ENCODE measurements at places on chromosomes 6 and 20. TPM values are rescaled to one million over a fixed set of nuclear protein-coding genes. Genes with fewer than 3 reads are reported as not detected.

Gene PCSK2
- total RNA-seq: not detected

Gene TUBB2A
- 24.1 TPM for total RNA-seq

Gene LINC00237
- not detected for total RNA-seq

Gene TP53TG5
- not detected for total RNA-seq

DNA sequence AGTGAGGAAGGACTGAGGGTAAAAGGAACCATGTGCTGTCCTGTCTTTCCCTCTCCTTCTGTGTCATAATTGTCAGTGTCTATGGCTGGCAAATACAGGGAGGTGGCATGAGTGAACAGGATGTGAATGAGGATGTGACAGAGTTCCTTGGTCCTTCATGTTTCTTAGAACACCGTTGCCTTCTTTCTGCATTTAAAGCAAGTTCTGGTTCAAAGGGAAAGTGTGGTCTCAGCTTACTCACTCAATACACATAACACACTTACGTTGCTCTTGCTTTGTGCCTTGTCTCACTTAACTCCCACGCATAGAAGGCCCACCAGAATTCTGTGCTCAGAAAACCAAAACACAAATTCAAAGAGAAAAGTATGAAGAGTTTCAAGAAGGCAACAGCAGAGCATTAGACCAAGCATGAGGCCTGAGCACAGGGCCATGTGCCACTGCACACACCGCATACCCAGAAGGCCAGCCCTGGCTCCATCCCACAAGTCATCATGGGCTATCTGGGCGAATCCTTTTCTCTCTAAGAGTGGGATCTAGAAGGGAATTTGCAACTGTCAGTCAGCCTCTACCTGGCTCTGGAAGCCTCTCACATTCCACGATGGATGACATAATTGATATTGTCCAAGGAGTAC lies 38.9 kb upstream of the SAYSD1 start:
- DNase-seq: no peak
- no peaks in the 10 kb centered on the region for H3K36me3 ChIP-seq
- no peak overlapping the region for H3K27ac ChIP-seq
- no peak overlapping the region for H3K4me3 ChIP-seq
- peaks cover 12% of the 10 kb centered on the region for H3K27me3 ChIP-seq
- H3K4me1 ChIP-seq: no peaks in the 10 kb centered on the region

DNA sequence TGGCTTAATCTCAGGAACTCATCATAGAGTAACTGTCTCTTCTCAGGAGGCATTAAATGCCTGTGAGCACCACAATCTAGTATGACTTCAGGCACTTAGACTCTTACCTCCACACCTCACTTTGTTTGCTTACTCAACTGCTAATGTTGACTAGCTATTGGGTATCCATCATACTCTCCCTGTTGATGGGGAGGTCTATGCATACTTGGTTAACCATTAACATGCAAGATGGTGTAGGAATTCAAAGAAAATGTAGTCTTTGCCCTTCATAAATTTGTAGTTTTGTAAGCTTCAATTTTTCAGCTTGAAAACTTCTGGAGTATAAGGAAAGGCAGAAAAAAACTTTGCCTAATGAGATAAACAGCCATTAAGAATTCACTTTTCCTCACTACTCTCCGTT lies 501.0 kb upstream of the MARCKS start:
- H3K36me3 ChIP-seq: no peaks in the 10 kb centered on the region
- H3K27me3 ChIP-seq: no peaks in the 10 kb centered on the region
- H3K4me3 ChIP-seq: no peak overlapping the region
- no peak for DNase-seq

GRCh38 chr6:73258721-73259120 lies 4.3 kb downstream of the KHDC1 start:
- H3K27ac ChIP-seq: no peak overlapping the region
- H3K36me3 ChIP-seq: no peaks in the 10 kb centered on the region
- peaks cover 5% of the 10 kb centered on the region for H3K4me1 ChIP-seq
- no peak for DNase-seq
- H3K27me3 ChIP-seq: no peaks in the 10 kb centered on the region

DNA sequence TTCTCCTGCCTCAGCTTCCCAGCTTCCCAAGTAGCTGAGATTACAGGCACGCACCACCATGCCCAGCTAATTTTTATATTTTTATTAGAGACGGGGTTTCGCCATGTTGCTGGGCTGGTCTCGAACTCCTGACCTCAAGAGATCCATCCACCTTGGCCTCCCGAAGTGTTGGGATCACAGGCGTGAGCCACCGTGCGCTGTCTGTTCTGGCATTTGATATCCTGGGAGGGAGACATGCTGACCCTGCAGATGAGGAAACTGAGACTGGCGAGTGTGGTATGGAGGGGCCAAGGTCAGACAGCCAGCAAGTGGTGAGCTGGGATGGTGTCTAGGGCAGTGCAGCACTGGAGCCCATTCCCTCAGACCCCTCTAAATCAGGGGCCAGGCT lies 44.6 kb downstream of the SRC start:
- no peaks in the 10 kb centered on the region for H3K4me1 ChIP-seq
- no peak overlapping the region for H3K4me3 ChIP-seq
- no peak for DNase-seq
- H3K27ac ChIP-seq: no peak overlapping the region
- H3K36me3 ChIP-seq: no peaks in the 10 kb centered on the region

DNA sequence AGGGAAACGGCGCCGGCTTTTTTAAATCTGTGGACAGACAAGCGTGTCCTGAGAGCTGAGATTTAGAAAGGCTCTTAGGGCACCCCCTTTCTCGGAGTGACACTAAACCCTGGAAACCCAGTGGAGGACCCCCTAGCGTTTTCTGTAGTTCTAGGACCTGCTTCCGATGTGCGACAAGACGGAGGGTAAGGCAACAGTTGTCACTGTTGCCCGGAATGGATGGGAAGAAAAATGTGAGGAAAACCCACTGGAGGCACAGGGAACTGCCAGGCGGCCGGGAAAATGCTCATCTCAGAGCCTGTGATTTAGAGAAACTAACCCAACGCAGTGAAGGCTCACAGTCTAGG lies 551 bp upstream of the ATP5F1E start:
- no peaks in the 10 kb centered on the region for H3K36me3 ChIP-seq
- DNase-seq: no peak
- peak overlapping the region; percentile 88 for H3K4me3 ChIP-seq

- H3K4me3 ChIP-seq: no peak overlapping the region
- H3K4me1 ChIP-seq: no peaks in the 10 kb centered on the region
- H3K27me3 ChIP-seq: no peaks in the 10 kb centered on the region
- no peaks in the 10 kb centered on the region for H3K36me3 ChIP-seq
- no peak for DNase-seq
Observed at GRCh38 chr6:83769413-83769812, 60.5 kb upstream of the SNAP91 start.

DNA sequence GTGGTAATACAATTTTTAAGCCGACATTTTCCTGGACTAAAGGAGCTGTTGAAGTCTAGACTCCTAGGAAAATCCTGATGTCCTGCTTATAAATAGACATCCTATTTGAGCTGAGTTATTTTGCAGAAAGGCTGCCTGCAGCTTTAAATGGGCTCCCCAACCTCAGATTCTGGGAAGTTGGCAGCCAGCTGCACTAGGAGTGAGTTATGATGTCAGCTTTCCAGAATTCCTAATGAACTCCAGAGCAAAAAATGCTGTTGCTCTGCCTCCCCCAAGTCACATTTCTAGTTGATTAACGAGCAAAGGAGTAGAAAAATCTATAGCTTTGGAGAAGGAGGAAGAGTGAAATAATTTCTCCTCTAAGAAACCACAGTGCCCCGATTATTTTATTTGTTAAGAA lies 346.3 kb upstream of the SULF2 start:
- H3K4me1 ChIP-seq: no peaks in the 10 kb centered on the region
- H3K36me3 ChIP-seq: no peaks in the 10 kb centered on the region
- H3K27me3 ChIP-seq: no peaks in the 10 kb centered on the region
- no peak overlapping the region for H3K4me3 ChIP-seq
- no peak for DNase-seq

DNA sequence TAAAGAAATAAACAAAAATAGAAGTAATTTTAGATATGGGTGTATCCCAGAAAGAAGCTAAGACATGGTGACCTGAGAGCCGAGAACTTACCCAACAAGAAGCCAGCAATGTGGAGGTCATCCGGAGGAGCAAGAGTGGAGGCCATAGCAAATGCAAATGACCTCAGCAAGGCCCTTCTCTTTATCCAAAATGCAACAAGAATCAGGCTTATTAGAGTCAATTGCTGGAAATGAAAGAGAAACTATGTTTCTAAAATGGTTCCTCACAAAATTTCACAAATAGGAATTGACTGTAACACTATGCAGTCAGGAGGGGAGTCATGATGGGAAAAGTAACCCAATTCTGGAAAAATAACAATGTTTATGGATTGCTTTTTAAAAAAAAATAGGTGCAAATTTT lies 90.4 kb downstream of the TNFAIP3 start:
- no peak for DNase-seq
- H3K36me3 ChIP-seq: no peaks in the 10 kb centered on the region
- H3K27ac ChIP-seq: no peak overlapping the region
- H3K27me3 ChIP-seq: no peaks in the 10 kb centered on the region
- no peaks in the 10 kb centered on the region for H3K4me1 ChIP-seq
- H3K4me3 ChIP-seq: no peak overlapping the region

GRCh38 chr20:47502271-47503239 lies 868 bp downstream of the NCOA3 start:
- DNase-seq: no peak
- peak overlapping the region; percentile 98 for H3K4me3 ChIP-seq
- no peaks in the 10 kb centered on the region for H3K36me3 ChIP-seq
- H3K27ac ChIP-seq: peak overlapping the region; percentile 98

- no peaks in the 10 kb centered on the region for H3K27me3 ChIP-seq
- H3K4me3 ChIP-seq: no peak overlapping the region
- no peak overlapping the region for H3K27ac ChIP-seq
- DNase-seq: no peak
Observed at GRCh38 chr20:38224531-38224930, 36.0 kb downstream of the KIAA1755 start.

DNA sequence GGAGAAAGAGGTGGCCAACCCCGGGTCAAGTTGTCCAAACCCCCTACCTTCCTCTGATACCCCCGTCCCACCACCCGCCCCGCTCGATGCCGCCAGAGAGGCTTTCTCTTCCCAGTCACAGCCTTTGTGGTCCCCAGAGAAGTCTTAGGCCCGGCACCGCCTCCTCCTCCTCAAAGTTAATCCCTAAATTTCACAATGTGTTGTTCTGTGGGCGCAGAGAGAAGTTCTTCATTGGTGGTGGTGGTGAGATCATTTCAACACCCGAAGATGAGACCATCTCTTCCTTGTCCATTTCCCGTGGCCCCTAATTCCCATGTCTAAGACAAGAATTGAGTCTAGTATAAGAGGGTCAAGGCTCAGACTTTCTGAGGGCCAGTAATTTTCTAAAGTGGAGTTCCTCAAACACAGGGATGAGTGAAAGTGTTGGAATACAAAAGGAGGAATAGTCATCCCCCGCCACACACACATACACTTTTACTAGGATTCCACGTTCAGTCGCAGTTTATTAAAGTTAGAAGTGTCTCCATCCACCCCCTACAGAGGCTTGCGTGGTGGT lies 10.4 kb downstream of the TRIM31 start:
- DNase-seq: peak; percentile 58
- H3K27ac ChIP-seq: peak overlapping the region; percentile 74

GRCh38 chr20:52261792-52262191 lies 70.2 kb upstream of the ZFP64 start:
- no peak overlapping the region for H3K4me3 ChIP-seq
- no peaks in the 10 kb centered on the region for H3K4me1 ChIP-seq
- H3K36me3 ChIP-seq: no peaks in the 10 kb centered on the region
- no peak for DNase-seq
- H3K27me3 ChIP-seq: no peaks in the 10 kb centered on the region

DNA sequence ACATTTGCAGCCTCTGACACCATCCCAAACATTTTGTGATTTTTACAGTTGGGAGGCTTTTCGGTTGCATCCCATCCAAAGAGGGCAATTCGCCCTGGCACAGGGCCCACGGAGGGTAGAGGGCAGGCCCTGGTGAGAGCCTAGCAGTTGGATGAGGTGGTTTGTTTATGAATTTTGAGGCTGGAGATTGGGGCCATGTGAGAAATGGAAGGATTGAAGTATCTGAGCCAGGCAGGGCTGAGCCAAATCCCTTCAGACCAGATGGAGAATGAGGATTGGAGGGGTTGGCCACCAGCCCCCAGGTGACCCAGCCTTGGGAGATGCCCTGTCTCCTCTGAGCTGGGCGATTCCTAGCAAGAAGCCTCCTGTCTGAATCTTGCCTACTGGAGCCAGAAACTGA lies 52.6 kb upstream of the CCDC167 start:
- no peaks in the 10 kb centered on the region for H3K36me3 ChIP-seq
- no peak for DNase-seq
- H3K4me1 ChIP-seq: no peaks in the 10 kb centered on the region
- H3K27me3 ChIP-seq: peaks cover 9% of the 10 kb centered on the region
- H3K27ac ChIP-seq: no peak overlapping the region
- H3K4me3 ChIP-seq: no peak overlapping the region

DNA sequence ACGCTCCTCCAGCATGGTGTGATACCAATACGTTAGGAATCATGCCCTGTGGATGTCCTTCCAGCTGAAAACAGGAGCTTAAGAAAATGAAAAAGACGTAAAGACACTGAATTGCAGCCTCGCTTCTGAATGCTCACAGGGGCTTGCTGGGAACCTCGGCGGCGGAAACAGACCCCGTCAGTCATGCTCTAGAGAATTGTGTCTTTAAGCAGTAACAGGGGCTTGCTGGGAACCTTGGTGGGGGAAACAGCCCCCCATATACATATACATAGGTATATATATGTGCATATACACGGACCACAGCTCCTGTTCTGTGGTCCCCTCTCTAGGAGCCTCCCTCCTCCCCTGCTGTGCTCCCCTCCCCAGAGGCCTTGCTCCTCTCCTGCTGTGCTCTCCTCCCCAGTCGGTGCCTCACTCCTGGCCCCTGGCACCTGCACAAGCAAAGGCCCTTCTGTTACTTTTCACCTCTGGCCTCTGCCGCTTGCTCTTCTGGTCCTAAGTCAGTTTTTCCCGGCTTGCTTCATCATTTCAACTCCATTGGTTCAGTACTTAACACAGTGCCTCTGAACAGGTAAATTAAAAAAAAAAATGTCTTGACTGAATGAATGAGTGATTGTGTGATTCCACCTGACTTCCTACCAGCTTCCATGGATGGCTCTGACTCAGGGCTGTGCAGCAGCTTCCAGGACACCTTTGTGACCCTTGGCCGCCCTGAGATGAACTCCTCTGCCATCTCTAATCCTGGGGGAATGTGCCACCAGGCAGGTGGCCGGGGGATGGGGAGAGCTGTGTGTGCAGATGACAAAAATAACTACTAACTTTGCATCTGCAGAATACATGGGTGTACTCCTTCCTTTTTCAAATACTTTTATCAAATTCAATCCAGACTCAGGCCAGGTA lies 246.1 kb downstream of the SMOC2 start:
- no peak overlapping the region for H3K27ac ChIP-seq
- no peak overlapping the region for H3K4me3 ChIP-seq
- DNase-seq: no peak
- no peaks in the 10 kb centered on the region for H3K27me3 ChIP-seq
